ENCODE measurements at places on chromosomes 12 and 14. TPM values are rescaled to one million over a fixed set of nuclear protein-coding genes. Genes with fewer than 3 reads are reported as not detected.

Gene HAL
- 1.5 TPM for polyA plus RNA-seq

Gene CYP46A1
- polyA plus RNA-seq, result 3.4 TPM

Gene CYP27B1
- 2.0 TPM for polyA plus RNA-seq

Gene CMKLR1
- 3.1 TPM for polyA plus RNA-seq

Gene TEX52
- polyA plus RNA-seq, result 3.1 TPM

Gene DYRK4
- polyA plus RNA-seq, result 47.5 TPM

Gene FLRT2
- 254 TPM for polyA plus RNA-seq

Gene SLC10A1
- polyA plus RNA-seq, result 0.22 TPM

Gene OR4E2
- 0.05 TPM for polyA plus RNA-seq

Gene TSPAN19
- polyA plus RNA-seq, result 0.88 TPM

Gene NTF3
- polyA plus RNA-seq, result 4.1 TPM

Gene CLEC14A
- polyA plus RNA-seq, result 11.4 TPM

Gene ASCL1
- polyA plus RNA-seq, result 0.08 TPM

- DNase-seq, result no peak
These were observed 53.0 kb downstream of the NPAS3 start for GRCh38 chr14:32991691-32992090.

GRCh38 chr14:104342435-104343293, 204.3 kb downstream of the KIF26A start:
- DNase-seq, result peak; percentile 36

DNA sequence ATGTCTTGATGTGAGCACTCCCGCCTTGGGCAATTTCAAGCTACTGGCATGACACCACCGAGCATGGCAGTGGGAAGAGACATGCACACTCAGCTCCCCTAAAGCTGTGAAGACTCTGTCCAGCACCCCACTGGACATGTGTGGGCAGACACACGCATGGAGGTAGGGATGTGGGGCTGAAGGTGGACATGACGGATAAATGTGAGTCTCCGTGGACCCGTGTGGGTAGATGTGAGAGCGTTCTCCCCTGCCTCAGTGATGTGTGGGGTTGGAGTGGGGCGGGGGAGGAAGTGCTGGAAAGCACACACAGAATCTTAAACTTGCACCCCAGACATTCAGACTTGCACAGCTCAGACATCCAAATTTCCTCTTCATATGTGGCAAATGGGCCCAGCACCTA, 12.6 kb downstream of the SLC6A12 start:
- DNase-seq, result no peak

- DNase-seq, result no peak
These were observed 1345.6 kb downstream of the FSCB start for GRCh38 chr14:43161477-43161876.

DNA sequence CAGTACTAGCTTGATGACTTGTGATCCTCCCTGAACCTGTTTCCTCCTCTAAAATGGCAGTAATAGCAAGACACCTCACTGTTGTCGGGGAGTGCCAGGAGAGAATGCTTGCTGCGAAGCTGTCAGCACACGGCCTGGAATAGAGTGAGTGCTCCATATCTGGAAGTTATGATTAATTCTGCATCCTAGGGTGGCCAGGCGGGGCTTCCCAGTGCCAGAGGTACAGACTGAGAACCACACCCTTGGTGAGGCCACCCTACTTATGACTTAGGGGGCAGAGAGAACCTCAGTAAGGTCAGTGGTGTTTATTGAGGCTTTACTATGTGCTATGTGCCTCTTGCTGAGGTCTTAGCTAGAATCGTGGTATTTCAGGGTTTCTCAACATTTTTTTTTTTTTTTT, 20.1 kb downstream of the MORN3 start:
- DNase-seq, result no peak

DNA sequence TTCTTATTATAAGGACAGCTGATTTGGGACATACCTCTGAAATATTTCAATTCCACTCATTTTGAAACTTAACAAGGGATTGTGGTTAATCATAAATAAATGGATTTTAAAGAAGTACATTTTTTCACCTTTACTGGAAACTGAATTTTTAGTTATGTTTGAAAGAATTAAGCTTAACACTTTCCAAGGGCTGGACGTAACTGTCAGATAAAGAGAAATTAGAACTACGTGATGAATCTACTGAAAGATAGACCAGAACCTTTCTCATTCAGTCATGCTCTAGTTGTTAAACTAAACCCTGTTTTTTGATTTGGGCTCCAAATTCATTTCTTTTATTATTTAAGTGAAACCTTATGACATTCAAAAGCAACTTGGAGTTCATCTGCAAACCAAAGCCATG, 1892.1 kb upstream of the SEL1L start:
- no peak for DNase-seq

GRCh38 chr14:75411214-75411540, 16.6 kb upstream of the JDP2 start:
- DNase-seq, result peak; percentile 19

GRCh38 chr14:63644741-63645140, 3.1 kb upstream of the WDR89 start:
- DNase-seq, result no peak

DNA sequence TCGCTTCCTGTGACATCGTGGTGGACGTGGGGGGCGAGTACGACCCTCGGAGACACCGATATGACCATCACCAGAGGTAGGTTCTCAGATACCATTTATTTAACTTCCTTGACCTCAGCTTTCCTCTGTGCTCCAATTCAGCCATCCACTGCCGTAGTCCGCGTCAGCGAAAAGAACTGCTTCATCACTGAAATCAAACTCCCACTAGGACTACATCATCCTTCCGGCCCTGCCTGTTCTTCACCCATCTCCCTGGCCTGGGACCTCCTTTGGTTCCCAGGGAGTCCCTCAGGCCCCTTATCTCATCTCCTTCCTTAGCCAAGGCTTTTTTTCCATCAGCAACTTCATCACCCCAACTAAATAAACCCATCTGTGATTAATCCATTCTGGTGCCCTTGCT, 692 bp downstream of the MYG1 start:
- DNase-seq, result no peak

- DNase-seq, result no peak
These were observed 3.8 kb upstream of the SDSL start for GRCh38 chr12:113418213-113418879.

- no peak for DNase-seq
These were observed 13.2 kb upstream of the RIMBP2 start for GRCh38 chr12:130729344-130729743.

GRCh38 chr14:92687681-92688433, 60.6 kb downstream of the LGMN start:
- DNase-seq, result no peak

DNA sequence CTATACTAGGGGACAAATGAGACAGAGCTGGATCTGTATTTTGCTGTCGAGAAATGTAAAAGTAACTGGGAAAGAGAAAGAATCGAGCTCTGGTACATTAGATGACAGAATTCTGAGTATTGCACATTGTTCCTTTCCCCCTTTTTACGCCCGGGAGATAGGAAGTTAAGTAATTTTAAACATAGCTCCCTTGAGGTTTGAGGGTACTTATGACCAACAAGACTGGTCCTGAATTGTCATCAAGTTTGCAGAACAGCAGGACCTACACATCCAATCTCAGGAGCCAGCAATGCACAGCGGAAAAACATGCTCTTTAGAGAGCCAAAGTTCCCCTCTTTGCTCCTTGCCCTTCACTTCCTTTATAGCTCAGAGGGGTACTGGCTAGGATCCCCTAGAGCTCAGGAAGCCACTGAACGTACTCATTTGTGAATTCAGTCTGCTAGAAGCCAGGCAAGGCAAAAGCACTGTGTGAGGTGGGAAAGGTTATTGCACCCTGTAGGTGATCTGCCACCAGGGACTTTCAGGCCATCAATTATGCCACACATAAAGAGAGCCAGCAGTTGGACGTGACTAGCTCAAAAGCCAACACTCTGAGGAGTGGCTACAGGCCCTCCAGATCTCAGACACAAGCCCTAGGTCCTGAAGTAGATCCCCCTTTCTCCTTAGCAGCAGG, 333.8 kb downstream of the KCNH5 start:
- no peak for DNase-seq

DNA sequence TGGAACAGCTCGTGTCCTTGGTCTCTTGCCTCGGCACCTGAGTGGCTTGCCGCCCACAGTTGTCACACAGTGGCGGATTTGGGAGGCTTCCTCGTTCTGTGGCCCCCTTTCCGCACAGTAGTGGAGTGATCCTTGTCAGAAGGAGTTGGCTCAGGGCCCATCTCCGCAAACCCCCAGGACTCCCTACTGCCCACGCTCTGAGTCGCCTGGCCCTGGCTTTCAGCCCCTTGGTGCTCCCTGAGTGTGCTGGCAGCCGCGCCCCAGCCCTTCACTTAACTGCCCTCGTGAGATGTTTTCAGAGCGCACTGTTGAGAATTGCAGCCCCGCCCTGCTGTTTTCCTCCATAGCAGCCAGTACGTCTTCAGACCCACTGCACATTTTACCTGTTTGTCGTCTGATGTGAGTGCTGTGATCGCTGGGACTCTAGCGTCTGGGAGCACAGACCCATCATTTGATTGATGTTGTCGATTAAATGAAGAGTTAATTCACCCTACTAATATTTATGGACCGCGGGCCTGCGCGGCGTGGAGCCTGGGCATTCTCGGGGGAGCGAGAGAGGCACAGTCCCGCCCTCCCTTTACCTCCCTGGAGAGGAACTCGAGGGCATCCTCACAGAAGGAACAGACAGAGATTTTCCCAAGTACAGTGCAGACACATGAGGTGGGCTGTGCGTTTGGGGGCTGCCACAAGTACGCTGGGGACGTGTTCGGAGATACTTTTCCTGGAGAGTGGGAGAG, 91.8 kb downstream of the DDX51 start:
- no peak for DNase-seq

DNA sequence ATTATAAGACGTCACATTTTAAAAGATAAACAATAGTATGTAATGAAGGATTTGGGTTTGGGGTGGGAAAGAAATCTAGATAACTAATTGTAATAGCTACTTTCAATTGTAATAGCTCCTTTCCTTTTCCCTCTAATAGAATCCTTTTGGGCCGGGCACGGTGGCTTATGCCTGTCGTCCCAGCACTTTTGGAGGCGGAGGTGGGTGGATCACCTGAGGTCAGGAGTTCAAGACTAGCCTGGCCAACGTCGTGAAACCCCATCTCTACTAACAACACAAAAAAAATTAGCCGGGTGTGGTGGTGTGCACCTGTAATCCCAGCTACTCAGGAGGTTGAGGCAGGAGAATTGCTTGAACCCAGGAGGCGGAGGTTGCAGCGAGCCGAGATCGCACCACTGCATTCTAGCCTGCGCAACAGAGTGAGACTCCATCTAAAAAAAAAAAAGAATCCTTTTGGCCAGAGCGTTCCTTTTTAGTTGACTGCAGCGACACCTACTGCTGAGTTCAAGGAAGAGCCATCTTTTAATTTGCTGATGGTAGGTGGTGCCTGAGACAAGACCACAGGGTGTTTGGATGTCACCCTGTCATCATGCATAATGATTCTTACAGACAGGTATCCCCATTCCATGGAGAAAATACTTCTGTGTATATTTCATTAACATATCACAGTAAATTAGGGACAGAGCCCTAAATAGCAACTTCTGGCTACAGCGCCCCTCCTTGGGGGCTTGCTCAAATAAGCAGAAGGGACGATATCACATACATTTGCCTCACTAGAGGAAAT, 79.5 kb downstream of the ARMH4 start:
- DNase-seq, result peak; percentile 70

DNA sequence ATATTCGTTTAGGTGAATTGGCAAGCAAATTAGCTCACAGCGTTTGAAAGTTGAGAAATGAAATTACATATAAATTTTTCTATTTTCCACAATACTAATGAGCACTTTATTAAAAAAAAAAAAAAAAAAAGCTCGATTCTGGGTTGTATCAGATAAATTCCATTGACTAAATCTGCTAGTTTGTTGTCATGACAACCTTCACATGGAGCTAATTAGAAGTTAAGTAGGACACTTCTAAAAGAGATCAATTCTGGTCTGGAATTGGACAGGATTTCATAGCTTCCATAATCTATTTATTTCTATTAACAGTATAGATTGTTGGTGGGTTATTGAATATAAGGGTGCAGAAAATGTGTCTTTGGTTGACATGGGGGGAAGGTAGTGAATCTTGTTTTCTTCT, 85.5 kb upstream of the NEDD1 start:
- no peak for DNase-seq

- DNase-seq, result peak; percentile 52
These were observed 350.8 kb upstream of the STXBP6 start for GRCh38 chr14:25400607-25401206.

- peak; percentile 24 for DNase-seq
These were observed 17.0 kb downstream of the OR8S1 start for GRCh38 chr12:48542300-48542928.

DNA sequence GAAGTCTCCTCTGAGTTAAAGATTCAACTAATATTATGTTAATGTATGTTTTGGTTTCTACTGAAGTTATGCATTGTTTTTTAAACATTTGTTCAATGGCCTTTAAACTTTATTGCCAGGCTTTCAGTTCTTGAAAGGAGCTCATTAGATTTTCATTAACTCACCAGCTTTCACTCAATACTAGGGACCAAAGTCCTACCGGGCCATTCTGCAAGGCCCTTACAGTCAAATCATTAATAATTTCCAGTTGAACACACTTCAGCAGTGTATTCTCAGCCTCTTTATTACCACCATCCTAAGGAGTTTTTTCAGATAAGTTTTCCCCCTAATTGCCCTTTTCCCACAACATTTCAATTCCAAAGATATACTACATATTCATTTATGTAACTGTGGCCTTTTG, 409.2 kb downstream of the DIO2 start:
- no peak for DNase-seq

DNA sequence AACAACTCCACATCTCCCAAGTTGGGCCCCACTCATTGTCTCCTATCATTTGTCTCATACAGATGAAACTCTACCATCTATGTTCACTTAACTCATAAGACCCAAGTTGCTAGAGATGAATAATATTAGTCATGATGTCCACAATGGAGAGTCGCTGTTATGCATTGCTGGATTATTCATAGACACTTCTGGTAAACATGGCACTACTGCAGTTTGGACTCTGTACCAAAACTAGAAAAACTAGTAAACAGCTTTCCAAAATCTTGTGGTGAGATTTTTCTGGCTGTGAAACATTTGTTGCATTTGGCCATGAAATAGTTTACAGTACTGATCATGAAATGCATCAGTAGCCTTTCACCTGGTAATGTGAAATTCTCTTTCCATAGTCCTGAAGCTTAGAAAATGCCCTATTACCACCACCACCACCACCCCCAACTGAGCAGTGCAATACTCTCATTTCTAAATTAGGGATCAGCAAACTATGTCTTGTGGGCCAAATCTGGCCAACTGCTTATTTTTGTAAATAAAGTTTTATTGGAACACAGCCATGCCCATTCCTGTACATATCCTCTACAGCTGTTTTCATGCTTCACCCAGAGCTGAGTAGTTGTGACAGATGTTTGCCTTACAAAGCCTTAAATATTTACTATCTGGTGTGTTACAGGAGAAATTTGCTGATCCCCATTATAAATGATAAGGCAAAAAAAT, 236.5 kb downstream of the DPF3 start:
- DNase-seq, result no peak

GRCh38 chr14:78412475-78412874, 242.3 kb downstream of the NRXN3 start:
- DNase-seq, result no peak

Measured in left kidney (tissue), 8 donors.